ENCODE measurements at places on chromosomes 5 and 9. TPM values are rescaled to one million over a fixed set of nuclear protein-coding genes. Genes with fewer than 3 reads are reported as not detected.

Gene GRXCR2
- polyA plus RNA-seq = not detected

Gene PCDHGA5
- polyA plus RNA-seq = 0.07 TPM

Gene PCDHA3
- polyA plus RNA-seq = not detected

Gene CCNJL
- polyA plus RNA-seq = 0.03 TPM

Gene PCDHGA1
- polyA plus RNA-seq = 0.17 TPM

Gene ERAP2
- polyA plus RNA-seq = 18.5 TPM

Gene GPR150
- polyA plus RNA-seq = 0.30 TPM

Gene GABRA1
- polyA plus RNA-seq = not detected

Gene TMEM252
- polyA plus RNA-seq = not detected

Gene CCL28
- polyA plus RNA-seq = 18.7 TPM

Gene SLC1A3
- not detected for polyA plus RNA-seq

Gene NSD1
- 13.7 TPM for polyA plus RNA-seq

Gene PRUNE2
- not detected for polyA plus RNA-seq

Gene TMEM174
- not detected for polyA plus RNA-seq

Gene C9
- polyA plus RNA-seq = not detected

DNA sequence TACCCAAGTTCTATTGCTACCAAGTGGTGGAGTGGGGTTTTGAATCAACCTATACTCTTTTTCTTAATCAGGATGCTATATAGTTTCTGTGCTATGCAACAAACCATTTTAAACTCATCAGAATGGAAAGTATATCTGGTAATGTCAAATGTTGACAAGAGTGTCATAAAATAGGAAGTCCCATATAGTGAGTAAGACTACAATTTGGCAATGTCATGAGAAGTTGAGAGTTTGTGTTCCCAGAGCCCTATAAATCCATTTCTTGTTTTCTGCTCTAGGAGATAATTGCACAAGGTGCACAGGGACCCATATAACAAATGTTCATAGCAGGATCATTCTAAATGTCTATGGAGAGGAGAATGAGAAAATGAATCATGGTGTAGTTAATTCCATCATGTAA is 109.8 kb upstream of the TXNDC8 start:
- DNase-seq = no peak

DNA sequence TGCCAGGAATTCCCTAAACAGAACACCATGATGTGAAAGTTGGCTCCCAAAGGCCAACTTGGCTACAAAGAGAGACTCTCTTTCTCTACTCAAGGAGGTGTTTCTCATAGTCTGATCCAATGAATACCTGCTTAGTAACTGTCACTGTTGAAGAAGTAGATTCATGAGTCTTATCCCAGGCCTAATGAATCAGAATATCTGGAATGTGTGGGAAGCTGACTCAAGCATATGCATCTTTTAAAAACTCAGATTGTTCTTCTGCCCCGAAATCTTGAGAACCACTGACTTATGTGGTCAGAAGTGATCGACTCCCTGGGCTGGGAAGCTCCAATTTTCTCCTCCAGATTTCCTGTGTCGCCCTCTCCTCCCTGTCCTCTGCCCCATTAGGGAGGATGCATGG is 345.6 kb downstream of the PLK2 start:
- no peak for DNase-seq

- no peak for DNase-seq
Observed at GRCh38 chr5:151259931-151260330, 6.9 kb downstream of the GM2A start.

DNA sequence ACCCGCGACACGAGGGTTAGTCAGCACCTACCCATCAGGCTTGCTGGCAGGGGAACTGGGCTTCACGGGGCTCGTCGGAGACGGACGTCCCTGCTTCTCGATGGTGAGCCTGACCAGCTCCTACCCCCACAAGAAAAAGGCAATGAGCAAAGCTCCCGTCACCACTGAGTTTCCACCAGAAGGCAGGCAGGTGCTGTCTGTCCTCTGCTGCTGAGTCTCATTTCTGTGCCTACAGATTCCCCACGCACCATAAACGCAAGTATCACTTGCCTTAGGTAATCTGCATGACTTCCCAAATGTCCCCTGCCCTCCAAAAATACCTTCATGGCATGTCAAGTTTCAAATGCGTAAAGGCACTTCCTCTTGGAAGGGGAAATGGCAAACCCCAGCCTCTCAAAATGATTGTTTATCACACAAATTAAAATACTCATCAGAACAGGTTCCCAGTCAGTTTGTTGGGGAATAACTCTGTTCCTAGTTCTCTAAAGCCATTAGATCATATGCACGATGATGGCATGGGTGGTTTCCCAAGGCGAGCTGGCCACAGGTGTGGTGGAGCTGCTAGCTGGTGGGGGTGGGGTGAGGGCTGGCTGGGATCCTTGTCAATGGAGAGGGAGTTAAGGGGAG is 85.0 kb downstream of the PRRT1B start:
- peak; percentile 83 for DNase-seq

DNA sequence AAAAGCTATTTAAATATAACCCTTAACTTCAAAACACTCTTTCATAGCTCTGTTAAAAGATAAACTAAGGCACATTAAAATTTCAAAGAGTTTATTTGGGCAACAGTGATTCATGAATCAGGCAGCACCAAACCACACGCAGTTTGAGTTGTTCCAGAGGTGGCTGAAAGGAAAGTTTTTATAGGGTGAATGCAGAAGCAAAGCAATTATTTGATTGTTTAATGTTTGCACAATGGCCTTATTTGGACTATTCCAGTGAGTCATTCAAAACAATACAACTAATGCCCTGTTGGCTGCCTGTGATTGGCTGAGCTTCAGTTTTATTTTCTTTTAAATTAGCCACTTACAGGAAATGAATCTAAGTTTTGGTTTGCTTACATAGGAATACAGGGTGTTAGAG is 125.3 kb downstream of the CEP120 start:
- DNase-seq = no peak

GRCh38 chr5:155826611-155827507 is 500.1 kb upstream of the SGCD start:
- no peak for DNase-seq

GRCh38 chr9:112245126-112245525 is 70.0 kb upstream of the SUSD1 start:
- DNase-seq = no peak

DNA sequence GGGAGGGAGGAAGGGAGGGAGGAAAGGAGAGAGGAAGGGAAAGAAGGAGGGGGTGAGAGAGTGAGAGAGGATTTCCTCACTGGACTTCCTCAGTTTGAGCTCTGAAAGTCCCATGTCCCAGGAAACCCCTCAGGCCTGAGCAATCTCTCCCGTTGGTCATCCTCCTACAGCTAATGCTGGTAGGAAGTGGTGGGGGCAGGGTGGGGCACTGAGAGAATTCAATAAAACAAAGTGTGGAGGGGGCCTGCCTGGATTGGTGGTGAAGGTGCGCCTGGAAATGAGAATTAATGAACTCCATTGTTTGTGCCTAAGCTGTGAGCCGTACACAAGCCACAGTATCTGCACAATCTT is 195.0 kb downstream of the RGS3 start:
- no peak for DNase-seq

DNA sequence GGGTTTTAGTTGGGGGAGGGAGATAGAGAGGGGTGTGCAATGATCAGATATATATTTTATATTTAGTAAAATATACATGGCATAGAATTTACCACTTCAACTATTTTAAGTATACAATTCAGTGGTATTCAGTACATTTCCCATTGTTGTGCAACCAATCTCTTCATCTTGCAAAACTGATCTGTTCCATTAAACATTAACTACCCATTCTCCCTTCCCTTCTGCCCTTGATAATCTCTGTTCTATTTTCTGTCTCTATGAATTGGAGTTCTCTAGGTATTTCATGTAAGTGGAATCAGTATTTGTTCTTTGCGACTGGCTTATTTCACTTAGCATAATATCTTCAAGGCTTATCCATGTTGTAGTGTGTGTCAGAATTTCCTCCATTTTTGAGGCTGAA is 38.6 kb downstream of the TGFBI start:
- DNase-seq = no peak

DNA sequence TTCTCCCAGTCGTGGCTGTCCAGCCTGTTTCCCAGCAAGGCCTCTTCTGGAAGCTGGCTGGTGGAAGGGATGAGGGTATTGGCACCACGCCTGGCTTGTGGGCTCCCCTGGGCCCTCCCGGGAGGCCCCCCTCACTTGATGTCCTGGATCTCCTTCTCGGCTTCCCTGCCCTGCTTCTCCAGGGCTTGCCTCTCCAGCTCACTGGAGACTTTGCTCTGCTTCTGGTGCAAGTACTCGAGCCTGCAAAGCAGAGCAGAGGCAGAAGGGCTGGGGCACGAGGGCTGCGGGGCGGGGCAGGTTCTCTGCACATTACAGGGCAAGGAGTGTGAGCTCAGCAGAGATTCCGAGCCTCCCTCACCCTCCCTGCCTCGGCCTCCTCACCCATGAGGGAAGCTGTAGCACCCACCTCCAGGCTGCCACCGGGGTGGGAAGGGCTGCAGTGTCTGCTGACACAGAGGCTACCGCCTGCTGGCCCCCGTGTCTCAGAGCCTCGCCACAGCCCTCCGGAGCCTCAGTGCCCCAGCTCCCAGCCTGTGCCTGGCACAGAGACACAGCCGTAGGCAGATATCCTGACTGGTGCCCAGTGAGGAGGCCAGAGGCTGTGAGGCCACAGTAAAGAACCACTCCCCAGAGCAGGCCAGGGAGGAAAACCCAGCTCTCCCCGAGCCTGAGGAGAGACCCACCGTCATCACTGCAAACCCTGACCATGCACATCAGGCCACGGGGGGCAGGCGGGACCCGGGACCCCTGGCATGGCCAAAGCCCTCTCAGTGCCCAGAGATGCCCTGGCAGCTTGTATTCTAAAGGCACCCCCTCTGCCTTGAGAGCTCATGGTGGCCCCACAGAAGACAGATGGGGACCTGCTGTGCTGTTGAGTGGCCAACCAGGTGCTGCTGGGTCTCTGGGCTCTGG is 7.2 kb downstream of the SNAPC4 start:
- DNase-seq = no peak

- no peak for DNase-seq
Observed at GRCh38 chr9:72327631-72328030, 37.4 kb downstream of the ZFAND5 start.

- DNase-seq = no peak
Observed at GRCh38 chr5:5340206-5340729, 82.2 kb upstream of the ICE1 start.

- DNase-seq = no peak
Observed at GRCh38 chr5:87113861-87114260, 153.8 kb upstream of the RASA1 start.

- no peak for DNase-seq
Observed at GRCh38 chr5:143427122-143427735, 23.7 kb upstream of the NR3C1 start.

GRCh38 chr9:103988821-103989220 is 105.3 kb upstream of the SMC2 start:
- no peak for DNase-seq

GRCh38 chr9:80797101-80797829 is 892.1 kb downstream of the TLE1 start:
- DNase-seq = no peak

GRCh38 chr5:141172381-141173204 is at the start of gene PCDHB7:
PCDHB7 (plus strand) TSS chr5:141172644; CDS start chr5:141172836, 192 bp downstream.
- peak; percentile 18 for DNase-seq

DNA sequence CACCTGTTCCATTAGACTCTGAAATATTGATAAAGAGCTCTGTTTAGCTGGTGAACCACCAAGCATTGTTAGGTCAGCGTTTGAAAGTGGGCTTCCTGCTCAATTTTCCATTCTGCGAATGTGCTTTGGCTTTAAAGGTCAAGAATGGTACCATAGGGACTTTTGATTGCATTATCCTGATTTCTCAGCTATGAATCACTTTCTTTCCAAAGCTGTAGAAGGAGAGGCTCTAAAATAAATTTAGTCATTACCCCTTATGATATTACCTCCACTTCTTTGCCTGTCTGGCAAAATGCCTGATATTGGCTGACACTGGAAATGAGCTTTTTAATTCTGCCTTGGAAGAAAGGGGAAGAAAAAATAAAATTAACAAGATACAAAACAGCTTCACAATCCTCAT is 237.2 kb upstream of the CTNND2 start:
- DNase-seq = no peak

DNA sequence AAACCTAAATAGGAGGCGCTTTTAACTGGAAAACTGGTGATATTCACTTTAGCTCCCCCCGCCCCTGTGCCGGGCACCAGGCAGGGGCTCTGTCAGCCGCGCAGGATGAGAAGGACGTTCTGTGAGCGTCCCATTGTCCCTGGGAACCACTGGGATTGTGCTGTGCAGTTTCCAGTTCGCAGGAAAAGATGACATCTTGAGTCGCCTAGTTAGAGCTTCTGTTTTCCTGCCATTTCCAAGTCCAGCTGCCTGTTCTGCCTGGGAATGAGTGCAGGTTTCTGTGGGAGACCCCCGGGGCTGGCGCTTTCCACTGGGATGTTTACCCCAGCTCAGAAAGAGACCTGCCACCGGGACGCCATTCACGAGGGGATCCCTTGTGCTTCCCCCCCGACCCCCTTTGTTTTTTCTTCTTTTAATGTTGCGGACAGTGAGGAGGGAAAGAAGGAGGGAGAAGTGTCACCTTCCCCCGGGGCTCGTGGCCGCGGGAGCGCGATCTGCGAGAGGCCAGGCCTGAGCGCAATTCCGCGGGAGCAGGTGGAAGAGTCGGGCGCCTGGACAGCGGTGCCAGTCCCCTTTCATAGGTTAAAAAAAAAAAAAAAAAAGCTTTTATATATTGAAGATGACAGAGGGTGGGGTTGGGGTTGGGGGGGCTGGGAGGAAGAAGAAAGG is 121.5 kb downstream of the RMI1 start:
- DNase-seq = no peak

GRCh38 chr5:133865113-133865512 is 103.3 kb downstream of the C5orf15 start:
- no peak for DNase-seq

GRCh38 chr5:126027149-126027548 is 396.1 kb upstream of the GRAMD2B start:
- DNase-seq = no peak

DNA sequence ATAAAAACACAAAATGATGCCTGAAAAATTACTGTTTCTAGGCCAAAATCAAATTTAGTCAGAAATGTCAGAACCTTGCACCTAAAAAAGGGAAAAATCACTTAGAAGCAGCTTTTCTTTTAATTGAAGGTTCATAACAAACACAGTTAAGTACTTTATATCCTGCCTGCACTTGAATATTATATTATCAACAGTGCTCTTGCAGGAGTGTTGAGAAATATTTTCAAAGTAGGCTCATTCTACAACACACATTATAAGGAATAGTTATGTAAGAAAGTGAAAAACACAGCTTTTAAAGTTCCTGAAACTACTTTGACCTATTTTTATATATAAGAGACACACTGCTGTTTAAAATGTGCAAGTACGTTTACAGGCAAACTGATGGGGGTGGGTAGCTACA is 8.3 kb downstream of the EDIL3 start:
- no peak for DNase-seq

DNA sequence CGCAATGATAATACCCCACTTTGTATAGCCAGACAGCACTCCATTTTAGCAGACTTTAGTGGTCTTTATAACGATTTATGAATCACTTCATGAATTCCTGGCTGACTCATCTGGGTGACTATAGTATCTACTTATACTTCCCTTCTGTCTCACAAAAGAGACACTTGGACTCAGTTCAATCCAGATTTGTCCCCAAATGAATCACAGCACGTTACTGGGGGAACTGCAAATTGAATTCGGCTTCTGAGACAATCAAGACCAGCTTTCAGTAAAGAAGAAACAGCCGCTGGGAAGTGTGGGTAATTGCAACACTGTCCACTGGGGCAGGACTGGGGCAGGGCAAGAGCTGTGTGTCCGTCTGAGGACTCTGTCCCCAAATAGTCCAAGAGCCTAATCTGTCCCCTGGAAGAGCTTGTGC is 337.3 kb upstream of the RFX3 start:
- DNase-seq = no peak

- DNase-seq = no peak
Observed at GRCh38 chr5:101346906-101347305, 443.8 kb upstream of the ST8SIA4 start.
